ENCODE measurements at places on chromosomes 16 and 17.

DNA sequence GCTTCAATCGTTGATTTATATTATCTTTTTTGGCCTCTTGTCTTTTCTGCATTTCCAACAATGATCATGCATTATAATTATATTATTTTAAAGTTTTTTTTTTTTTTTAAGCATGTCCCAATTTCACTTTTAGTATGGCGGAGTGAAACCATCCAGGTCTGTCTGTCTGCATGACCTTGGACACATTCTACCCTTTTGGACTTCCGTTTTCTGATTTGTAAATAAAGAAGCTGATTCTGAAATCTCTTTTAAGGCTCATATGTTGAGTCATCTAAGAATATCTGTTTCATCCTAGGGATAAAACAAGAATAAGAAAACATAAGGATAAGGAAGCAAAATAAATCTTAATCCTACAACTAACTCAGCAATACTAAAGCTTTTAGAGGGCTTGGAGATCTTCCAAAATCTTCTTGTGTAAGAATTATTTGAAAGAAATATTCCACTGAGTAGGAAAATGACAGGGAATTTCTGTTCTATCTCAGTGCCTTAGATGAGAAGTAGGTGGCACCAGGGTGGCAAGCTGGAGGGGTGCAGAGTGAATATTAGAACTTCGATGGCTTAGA lies 195.7 kb upstream of the TOX3 start:
- DNase-seq = no peak

DNA sequence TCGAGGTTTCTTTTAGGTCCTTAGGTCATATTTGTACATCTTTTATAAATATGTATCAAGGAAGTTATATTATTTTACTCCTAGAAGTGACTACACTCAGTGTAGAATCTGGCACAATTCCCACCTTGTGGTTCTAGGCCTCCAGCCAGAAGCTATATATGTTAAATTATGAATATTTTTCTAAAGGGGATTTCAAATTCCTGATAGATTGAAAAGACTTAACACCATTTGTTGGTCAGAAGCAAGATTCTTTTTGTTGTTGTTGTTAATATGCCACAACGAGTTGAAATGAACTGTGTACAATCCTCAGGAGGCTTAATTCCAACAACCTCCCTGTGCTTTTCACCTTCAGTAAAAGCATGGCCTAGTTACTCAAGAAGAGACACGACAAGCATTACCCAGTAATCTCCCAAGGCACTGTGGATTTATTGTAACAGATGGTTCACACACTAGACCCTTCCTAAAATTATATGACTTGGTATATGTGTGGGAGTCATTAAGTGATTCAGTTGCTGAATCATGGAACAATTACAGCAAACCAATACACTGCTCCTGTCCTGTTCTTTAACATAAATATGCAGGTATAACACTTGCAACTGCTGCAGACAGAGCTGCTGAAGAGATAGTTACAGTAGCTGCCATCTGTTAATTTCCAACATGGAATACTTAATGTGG lies 964.4 kb upstream of the GOT2 start:
- DNase-seq = peak; percentile 27

GRCh38 chr17:2178798-2179501 lies 124.0 kb downstream of the HIC1 start:
- DNase-seq = no peak

DNA sequence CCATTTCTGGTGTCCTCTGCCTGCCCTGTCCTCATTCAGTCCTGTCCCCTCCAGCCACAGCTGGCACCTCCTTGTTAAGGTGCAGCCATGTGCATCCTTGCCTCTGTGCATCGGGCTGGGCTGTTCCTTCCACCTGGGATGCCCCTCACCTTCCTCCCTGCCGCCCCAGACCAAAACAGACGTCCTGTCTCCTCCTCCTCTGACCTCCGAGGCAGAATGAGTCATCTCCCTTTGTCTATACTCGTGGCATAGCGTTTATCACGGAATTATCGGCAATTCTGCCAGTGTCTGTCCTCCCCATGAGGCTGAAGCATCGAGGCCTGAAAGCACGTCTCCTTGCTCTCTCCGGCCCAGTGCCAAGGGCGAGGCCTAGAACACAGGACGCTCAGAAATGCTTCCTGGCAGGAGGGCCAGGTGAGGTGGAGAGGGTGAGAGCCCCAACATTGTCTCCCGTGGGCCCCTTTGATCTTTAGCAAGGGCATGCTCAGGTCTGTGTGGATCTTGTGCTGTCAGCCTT lies 4.6 kb downstream of the RAI1 start:
- DNase-seq = peak; percentile 79

GRCh38 chr17:74386386-74386785 lies 19.1 kb downstream of the GPR142 start:
- no peak for DNase-seq

- peak; percentile 98 for DNase-seq
Measured at GRCh38 chr16:75377729-75378386, 55.4 kb downstream of the CFDP1 start.

DNA sequence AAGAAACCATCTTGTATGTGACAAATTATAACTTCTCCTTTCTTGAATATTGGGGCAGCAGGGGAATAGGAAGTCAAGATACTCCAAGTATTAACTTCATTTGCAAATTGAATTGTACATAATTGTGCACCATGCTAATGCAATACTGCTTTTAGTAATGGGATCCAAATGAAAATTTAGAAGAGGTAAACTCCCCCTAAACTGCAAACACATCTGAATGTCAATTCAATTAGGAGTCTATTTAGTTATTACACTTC lies 4.5 kb downstream of the STAT5B start:
- no peak for DNase-seq

- DNase-seq = peak; percentile 84
Measured at GRCh38 chr16:56269811-56270684, 78.8 kb downstream of the GNAO1 start.

GRCh38 chr16:50681021-50681885 lies at the start of gene SNX20:
SNX20 (minus strand) TSS chr16:50681312; CDS start chr16:50677526, 3,786 bp downstream.
- no peak for DNase-seq

GRCh38 chr17:63838631-63839171 lies 3.8 kb downstream of the SMARCD2 start:
- DNase-seq = peak; percentile 93

GRCh38 chr17:38881600-38882191 lies 11.8 kb downstream of the LASP1 start:
- peak; percentile 40 for DNase-seq

DNA sequence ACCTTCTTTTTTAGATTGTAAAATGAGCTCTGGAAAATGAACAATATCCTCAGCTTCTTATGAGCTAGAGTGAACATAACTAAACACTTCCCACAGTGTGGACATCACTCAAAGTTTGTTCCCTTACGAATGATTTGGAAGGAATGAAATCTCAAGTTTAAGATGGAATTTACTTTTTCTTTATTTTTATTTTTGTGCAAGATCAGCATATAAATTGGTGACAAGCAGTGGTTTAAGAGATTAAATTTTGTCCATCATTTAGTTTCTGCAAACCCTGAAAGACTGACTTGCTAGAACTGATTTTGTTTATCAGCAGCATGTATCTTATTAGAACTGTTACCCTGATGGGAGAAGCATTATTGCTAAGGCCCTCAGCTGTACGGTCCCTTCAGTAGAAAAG lies 420.1 kb downstream of the CDH8 start:
- DNase-seq = no peak

GRCh38 chr17:81102352-81102751 lies 63.0 kb upstream of the PVALEF start:
- no peak for DNase-seq

DNA sequence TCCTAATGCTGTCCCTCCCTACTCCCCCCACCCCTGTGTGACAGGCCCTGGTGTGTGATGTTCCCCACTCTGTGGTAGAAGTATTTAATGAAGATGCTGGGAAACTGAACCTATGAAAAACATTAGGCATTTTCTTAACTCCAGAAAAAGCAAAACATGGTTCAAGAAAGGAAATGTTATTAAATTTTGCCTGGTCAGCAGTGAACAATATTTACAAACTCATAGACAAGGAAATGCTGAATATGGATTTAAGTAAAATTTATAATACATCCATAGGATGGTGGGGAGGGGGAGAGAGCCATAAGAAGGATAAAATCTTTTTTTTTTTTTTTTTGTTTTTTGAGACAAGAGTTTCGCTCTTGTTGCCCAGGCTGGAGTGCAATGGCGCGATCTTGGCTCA lies 10.8 kb upstream of the CRYBA1 start:
- DNase-seq = no peak

- DNase-seq = no peak
Measured at GRCh38 chr17:61158376-61158775, 241.3 kb upstream of the TBX2 start.

- DNase-seq = no peak
Measured at GRCh38 chr16:72711823-72712222, 336.1 kb downstream of the ZFHX3 start.
